ENCODE measurements at places on chromosomes 16 and 17.

DNA sequence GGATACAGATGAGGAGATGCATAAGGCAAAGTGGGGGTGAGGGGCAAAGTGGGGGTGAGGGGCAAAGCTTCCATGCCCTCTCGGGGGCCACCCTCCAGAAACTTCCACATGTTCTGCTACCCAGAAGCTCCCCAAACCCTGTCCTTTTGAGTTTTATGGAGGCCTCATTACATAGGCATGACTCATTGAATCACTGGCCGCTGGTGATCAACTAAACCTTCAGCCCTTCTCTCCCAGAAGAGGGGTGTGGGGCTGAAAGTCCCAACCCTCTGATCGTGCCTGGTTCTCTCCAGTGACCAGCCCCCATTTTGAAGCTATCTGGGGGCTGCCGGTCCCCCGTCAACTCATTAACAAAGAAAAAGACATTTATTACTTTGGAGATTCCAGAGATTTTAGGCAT lies 27.5 kb downstream of the ITGAE start:
- no peak for DNase-seq

- DNase-seq, result no peak
Measured at GRCh38 chr17:40622509-40622928, 25.1 kb downstream of the SMARCE1 start.

DNA sequence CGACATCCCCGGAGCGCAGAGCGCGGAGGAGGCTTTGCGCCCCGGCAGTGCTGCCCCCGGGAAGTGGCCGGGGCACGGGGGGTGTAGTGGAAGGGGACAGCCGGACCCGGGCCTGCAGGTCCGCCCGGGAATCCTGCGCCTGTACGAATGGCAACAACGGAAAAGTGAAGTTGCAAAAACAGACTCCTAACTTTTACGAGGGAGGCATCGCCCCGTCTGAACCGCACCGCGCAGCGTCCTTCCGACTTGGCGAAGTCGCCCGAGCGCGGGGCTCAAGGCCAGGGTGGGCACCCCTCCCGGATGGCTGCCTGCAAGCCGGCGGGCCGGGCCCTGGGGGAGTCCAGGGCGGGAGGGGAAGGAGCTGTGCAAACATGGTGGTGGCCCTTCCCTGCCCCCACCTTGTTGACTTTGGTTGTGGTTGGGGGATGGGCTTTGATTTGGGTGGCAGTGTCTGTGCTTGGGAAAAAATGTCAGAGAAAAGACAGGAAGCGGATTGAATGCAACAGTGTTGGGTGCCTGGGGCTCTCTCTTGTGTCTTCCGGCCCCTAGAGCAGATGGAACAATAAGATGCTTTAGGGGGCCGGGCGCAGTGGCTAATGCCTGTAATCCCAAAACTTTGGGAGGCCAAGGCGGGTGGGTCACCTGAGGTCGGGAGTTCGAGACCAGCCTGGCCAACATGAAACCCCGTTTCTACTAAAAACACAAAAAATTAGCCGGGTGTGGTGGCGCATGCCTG lies 675 bp downstream of the RNF213 start:
- no peak for DNase-seq

DNA sequence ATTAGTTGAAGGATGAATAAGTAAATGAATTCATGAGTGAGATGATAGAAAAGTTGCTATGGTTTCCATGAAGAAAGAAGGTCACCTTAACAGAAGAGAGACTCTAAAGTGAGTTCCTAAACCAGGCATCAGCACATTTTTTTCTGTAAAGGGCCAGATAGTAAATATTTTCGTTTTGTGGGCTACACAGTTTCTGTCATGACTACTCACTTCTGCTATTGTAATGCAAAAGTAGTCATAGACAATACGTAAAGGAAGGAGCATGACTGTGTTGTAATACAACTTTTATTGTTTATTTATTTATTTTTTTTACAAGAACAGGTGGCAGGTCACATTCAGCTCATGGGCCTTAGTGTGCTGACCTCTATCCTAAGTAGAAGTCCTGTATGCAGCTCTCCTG lies 426.1 kb upstream of the DYNLRB2 start:
- DNase-seq, result no peak

GRCh38 chr17:6856051-6856450 lies 24.5 kb upstream of the TEKT1 start:
- DNase-seq, result no peak

- no peak for DNase-seq
Measured at GRCh38 chr16:10224850-10225249, 42.6 kb upstream of the GRIN2A start.

DNA sequence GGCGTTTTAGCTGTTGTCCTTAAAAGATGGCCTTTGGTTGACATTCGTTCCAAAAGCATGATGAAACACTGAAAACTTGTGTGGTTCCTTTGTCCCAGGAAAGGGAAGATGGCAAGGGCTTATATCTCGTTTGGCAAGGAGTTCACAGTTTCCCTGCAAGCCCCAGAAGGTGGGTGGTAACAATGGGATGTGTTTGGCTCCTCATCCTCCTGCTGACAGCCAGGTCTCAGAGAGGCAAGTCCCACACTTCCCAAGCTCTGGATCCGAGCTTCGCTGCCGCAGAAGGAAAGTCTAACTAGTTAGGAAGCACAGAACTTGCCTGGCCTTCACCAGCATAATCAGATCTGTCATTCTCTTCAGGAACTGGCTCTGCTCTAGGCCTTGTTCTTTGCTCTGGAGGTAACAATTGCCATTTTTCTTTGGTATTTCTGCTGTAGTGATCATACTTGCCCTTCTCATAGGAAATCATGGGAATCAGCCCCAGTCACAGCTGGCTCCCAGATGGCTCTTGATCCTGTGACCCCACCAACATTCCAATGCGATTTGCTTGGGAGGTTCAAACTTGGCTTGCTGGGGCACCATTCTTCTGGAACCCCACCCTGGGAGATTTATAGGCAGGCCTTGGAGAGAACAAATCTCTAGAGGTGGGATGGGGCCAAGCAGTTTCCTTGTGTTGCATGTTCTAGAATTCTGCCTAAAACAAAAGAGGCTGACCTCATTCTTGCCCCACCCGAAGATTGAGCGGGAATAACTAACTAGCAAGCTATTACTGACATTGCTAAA lies 17.9 kb downstream of the KPNA2 start:
- no peak for DNase-seq

DNA sequence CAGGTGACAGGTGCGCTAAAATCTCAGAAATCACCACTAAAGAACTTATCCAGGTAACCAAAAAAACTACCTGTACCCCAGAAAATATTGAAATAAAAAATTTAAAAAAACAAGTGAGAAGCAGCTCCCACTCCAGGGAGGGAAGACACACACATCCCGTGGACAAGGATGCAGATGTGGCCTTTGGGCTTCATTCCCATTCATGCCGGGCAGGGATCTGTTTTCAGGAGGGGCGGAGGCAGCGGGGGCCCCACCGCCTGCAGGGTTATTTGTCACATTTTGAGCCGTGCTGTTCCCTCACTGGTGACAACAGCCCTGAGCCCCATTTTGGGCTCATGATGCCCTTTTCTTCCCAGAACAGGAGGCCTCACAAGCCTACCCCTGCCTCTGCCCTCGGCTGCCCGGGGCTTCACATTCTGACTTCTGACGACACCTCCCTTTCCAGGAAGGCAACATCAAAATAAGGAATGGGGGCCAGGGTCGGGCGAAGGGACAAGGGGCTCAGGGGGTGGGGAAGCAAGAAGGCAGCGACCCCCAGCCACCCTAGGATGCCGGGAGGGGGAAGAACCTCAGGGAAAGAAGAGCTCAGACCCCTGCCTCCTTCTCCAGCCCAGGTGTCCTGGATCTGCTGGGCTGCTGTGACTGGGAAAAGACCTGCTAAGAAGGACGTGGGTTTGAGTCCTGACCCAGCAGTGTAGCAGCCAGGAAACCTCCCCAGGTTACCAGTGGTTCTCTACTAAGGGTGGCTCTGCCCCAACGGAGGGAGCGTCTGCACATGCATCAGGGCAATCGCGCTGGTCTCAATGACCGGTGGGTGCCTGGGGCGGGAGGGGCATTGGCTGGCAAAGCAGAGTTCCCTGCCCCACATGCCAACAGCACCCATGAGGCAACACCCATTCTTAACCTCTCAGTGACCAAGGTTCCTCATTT lies 2.3 kb upstream of the CD79B start:
- no peak for DNase-seq

DNA sequence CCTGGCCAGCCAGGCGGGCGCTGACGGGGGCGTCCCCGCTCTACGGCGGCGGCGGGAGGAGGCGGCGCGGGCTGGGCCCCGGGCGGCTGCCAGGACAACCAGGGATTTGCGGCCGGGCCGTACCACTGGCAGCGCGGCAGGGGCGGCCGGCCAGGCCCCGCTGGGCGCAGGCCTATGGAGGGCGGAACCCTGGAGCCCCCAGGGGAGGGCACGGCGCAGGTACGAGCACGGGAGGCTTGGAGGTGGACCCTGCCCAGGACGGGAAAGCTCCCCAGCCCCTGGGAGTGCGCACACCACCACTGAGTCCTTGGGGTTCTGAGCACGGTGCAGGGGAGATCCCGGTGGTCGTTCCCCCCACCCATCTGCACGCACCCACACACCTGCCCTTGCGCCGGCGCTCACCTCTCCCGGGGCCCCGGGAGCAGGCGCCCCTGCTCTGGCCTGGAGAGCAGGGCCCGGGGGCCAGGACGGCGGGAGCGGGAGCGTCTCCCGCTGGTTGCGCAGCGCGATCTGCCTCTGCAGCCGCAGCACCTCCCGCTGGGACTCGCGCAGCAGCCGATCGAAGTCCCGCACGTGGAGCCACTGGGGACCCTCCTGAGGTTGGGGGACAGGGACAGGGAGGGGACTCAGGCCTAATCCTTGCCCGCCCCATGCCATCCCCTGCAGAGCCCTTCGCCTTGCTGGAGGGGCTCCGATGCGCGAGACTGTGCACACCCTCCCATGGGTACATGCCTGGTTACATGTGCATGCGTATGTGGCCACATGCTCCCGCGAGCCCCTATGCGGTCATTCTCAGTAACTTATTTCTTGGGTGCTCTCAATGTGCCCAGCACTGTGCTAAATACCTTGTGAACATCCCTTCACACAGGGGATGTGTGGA lies 3.9 kb downstream of the TSPOAP1 start:
- no peak for DNase-seq

- no peak for DNase-seq
Measured at GRCh38 chr17:9647014-9647413, 1.7 kb downstream of the USP43 start.

GRCh38 chr17:37671028-37671823 lies 28.0 kb upstream of the DDX52 start:
- DNase-seq, result no peak

DNA sequence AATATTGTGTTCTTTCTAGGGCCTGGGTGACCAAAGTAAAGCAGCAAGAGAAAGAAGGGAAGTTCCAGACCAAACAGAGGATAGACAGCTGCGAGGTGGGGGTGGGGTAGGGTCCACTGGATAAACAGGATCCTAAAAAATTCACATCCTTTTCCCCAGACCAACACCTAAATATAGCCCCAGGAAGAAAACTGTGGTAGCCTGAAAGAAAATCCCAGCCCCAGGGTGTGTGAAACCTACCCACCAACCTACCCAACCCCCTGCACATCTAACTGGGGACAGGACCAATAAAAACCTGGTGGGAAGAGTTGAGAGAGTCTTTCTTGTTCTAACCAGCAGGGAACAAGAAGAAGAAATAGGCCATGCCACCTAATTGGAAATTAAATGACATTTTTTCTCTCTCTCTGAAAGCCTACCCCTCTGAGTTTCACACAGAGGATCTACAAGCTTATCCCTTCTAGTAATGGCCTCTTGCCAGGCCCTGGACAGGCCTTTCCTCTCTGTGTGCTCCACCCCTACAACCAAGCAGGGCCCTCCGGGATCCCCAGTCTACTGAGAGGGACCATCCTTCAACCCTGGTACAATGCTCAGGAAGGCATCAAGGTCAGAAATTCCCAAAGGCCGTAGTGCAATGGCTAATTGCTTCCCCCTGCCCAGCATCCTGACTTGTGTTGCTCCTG lies 12.0 kb downstream of the MYO18A start:
- no peak for DNase-seq

DNA sequence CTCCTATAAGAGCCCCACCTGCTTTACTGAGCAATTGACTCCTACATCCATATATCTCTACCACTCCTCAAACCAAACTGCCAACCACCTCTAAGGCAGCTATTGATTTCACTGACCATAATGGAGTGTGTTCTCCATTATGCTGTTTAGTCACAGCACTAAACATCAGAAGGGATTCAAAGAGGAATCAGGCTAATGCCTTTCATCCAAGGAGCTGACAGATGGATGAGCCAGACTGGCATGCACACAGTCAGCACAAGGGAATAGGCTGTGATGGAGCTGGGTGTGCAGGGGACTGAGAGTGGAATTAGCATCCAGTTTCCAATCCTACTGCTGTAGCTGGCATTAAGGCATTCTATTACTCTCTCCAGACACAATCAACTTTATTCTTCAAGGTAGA lies 88.7 kb upstream of the CCL2 start:
- no peak for DNase-seq

DNA sequence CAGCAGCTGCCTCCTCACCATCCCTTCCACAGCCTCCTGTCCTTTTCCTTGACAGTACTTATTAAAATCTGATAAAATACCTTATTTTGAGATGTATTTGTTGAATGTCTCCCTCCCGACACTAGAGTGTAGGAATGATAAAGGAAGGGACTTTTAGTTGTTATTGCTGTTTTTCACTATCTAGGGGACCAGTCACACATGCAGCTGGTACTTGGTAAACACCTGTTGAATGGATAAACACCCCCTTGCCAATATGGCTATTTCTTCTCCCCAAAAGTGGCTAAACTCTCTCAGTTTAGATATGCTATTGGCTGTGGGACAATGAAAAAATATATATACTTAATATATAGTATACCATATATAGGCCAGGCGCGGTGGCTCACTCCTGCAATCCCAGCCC lies 96.7 kb downstream of the STX8 start:
- no peak for DNase-seq

DNA sequence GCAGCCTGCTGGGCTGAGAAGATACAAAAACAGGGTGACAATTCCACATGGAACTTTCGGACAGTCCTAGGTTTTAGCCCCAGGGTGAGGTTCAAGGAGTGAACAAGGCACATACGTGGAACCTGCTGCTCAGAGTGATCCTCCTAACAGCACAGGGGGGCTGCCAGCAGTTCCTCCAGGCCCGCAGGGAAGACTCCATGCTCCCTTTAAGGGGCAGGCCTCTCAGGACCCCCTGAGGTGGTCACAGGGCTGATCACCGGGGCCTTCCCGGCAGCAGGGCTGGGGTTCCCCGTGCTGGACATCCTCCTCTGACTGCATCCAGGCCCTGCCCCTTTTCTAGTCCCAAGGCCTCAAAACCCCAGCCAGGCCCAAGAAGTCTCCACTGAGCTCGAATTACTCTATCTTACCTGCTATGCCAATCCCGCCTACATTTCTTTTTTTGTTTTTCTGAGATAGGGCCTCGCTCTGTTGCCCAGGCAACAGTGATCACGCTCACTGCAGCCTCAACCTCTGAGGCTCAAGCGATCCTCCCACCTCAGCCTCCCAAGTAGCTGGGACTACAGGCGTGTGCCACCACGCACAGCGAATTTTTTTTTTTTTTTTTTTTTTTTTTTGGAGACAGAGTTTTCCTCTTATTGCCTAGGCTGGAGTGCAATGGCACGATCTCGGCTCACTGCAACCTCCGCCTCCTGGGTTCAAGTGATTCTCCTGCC lies 10.4 kb downstream of the CANT1 start:
- no peak for DNase-seq

Measured in stimulated activated CD8-positive, alpha-beta memory T cell treated with anti-CD3 and anti-CD28 coated beads, Interleukin-15, amount 100 ng/mL, for 1 hour (primary cell).